Activated T-cell treated with anti-CD3 and anti-CD28 coated beads for 1 hour (primary cell): ENCODE measurements at places on chromosomes 7 and 10.

GRCh38 chr7:147068842-147069241 lies 952.2 kb downstream of the CNTNAP2 start:
- DNase-seq: no peak

GRCh38 chr7:47350425-47350824 lies 231.5 kb downstream of the TNS3 start:
- DNase-seq: no peak

DNA sequence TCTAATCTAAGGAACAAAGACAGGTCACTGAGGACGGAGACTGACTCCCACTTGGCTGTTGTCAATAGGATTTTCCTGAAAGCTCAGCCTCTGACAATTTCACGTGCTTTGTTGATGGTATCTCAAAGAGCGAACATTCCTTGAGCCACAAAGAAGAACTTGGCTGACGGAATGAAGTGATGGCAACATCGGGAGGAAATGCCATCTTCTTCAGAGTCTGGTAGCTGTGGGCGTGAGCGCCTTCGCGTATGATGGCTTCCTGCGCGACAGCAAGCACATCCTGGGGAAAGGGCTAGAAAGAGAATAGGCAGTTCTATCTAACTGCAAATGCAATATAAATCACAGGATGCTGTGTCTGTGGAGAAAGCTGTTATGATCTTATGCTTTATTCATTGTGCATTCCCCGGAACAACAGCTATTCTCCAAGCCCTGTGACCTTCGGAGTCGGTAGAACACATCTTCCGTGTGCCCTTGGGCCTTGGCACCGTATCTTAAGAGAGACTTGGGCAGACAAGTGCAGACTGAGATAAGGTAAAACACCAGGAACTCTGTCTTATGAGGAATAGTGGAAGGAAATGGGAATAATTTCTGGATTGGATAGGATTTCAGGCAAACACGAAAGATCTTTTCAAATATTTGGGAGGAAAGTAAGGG lies 19.6 kb upstream of the GTPBP4 start:
- no peak for DNase-seq

- DNase-seq: no peak
Measured at GRCh38 chr7:69738396-69738951, 140.2 kb downstream of the AUTS2 start.

DNA sequence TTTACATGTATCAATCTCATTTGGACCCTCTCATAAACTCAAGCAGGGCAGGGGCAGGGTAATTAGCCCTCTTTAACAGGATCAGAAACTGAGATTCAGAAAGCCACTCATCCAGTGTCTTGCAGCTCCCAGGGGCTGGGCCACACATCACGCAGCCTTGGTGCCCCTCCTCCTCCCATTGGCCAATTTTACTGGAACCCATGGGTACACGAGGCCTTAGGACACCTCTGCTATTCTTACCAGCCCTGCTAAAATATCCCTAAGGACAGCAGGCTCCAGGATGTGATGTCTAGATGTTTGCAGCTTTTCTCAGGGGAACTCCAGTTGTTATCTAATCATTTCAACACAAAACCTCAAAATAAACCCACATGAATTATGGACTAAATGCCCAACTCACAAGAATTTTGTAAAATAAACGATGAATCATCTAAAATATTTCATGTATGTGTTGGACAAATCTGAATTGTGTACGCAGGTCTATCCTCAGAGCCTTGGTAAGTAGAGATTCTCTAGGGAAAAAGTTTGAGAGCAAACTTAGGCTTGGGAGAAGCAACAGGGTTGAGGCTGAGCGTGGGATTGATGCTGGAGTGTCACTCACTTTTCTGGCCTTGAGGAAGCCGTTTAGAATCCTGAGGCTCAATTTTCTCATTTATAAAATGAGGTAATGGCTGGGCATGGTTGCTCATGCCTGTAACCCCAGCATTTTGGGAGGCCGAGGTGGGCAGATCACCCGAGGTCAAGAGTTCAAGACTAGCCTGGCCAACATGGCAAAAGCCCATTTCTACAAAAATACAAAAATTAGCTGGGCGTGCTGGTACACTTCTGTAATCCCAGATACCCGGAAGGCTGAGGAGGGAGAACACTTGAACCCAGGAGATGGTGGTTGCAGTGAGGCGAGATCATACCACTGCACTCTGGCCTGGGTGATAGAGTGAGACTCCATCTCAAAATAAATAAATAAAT lies 69.7 kb upstream of the TNS3 start:
- no peak for DNase-seq

GRCh38 chr7:44678471-44679179 lies 70.0 kb upstream of the ZMIZ2 start:
- DNase-seq: no peak
